ENCODE measurements at places on chromosomes 7 and 10.

DNA sequence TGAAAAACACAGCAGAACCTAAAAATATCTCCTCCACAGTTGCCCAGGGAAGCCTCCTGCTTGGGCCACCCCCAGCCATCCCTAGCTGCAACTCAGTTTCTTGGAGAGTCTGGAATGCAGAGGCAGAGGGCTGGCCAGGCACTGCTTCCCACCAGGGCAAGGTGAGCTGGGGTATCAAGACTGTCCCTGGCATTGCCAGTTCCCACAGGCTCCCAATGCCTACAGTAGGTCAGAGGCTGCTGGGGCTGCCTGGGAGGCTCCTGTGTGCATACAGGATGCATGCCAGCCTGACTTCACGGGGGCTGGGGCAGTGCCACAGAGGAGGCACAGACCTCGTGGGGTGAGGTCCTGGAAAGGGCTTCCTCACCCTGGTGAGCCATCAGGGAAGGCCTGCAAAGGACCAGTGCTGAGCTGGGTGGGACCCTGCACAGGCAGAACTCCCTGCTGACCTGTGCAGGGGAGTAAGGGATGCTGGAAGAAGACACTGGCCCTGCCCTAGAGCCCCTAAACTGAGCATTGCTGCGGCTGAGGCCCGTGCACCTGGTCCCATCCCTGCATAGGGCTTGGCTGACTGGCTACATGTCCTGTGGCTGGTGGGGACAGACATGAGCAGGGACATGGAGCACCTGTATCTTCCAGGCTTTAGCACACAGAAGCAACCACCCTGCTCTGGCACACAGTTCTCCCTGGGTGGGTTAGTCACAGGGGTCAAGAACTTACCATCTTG, 121.9 kb upstream of the RET start:
- no peak for DNase-seq

DNA sequence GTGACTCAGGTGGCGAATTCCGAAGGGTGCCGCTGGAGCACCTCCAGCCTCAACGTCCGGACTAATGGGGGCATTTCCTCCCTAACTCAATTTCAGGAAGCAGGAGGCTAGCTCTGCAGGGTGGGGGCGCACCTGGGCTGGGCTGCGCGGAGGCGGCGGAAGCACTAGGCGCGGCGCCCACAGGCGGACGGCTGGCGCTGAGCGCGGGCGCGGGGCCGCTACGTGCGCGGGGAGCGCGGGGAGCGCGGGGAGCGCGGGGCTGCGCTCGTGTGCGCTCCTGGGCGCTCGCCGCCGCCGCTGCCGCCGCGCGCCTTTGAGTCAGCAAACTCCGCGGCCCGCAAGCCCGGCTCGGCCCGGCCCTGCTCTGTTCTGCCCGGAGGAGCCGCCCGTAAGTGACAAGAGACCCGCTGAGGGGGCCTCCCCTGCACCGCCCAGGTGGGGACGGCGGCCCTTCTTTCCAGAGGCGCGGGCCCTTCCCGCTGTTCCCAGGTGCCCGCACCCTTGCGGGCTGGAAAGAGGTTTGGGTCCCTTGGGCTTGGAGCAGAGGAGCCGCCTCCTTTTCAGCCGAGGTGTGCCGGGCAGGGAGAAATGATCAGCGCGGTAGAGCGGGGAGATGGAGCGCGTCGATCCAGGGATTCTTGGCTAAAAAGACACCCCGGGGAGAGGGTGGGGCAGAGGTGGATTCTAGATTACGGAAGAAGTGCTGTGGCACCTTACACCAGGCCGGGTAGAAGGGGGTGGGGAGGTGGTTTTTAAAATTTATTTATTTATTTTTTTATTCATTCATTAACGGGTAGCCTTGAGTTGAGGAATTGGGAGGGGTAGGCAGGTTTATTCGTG, at the start of gene SNX10:
TSS of gene SNX10 (plus strand) at position 164 of the 840 bp plus-strand sequence. CDS start 54,581 bp downstream, outside the sequence.
- no peak for DNase-seq

- DNase-seq = peak; percentile 25
Observed at GRCh38 chr10:122044713-122045112, 55.8 kb downstream of the TACC2 start.

GRCh38 chr10:103452506-103453230, 498 bp upstream of the CALHM2 start:
- DNase-seq = no peak

DNA sequence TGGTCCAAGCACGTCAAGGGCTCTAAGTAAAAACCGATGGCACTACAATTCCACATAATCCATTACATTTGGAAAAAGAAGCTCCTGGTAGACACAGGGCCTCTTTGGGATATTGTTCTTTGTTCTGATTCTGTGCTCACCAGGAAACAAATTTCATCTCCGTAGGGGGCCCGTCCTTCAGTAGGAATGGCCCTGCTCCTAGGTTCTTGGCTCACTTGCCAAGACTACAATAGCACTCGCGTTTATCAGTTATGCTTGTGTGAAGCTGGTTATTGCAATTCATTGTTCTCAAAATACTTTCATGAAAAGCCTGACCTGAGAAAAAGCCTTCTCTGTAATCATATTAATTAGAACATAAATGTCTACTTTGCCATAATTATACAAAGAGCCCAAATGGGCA, 10.3 kb upstream of the ZC3HAV1L start:
- no peak for DNase-seq

Measured in HFFc6 (cell line).